Left renal pelvis (tissue), 4 donors: ENCODE measurements at places on chromosomes 1 and 21.

- DNase-seq: no peak
Observed at GRCh38 chr1:30508611-30509010, 214.8 kb downstream of the MATN1 start.

DNA sequence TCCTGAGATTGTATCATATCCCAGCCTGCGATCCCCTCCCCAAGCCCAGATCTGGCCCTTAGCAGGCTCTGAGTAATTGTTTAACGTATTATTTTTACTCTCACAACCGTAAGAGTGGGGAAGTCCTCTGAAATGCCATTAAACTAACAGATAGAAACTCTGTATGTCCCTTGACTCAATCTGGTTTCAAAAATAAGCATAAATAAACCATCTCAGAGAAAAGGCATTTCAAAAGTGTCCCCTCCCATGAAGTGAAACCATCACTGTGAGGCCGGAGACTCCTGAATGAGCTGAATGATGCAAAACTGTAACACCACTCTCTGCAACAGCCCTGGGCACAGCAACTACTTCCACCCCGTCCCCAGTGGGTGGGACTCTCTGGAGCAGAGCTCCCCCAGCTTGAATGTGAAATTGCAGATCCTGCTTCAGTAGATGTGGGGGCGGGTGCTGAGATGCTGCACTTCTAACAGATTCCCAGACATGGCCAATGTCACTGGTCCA is 104.1 kb downstream of the SYF2 start:
- no peak for DNase-seq

GRCh38 chr1:84853741-84854721 is 39.0 kb downstream of the LPAR3 start:
- DNase-seq: no peak

- no peak for DNase-seq
Observed at GRCh38 chr1:54998100-54998499, 633 bp upstream of the BSND start.

- no peak for DNase-seq
Observed at GRCh38 chr1:59146651-59147358, 150.1 kb upstream of the FGGY start.

- no peak for DNase-seq
Observed at GRCh38 chr1:186828611-186829454, at the start of gene PLA2G4A. Gene PLA2G4A, plus strand, starts transcription at chr1:186828949. Its CDS starts 25,406 bp downstream, at chr1:186854355.

- DNase-seq: no peak
Observed at GRCh38 chr21:26900980-26901379, 55.8 kb upstream of the ADAMTS1 start.

DNA sequence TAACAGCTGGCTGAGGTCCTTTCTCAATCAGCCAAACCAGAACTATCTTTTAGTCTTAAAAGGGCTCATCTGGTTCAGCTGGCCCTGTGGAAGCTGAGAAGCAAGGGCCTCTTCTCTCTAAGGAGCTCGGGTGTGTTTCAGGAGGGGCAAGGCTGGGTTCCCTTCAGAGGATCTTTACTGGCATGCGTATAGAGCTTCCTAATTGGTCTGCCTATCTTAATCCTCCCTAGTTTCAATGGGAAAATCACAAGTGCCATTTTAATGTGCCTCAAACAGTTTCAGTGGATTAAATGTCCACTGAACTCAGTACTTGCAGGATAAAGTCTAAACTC is 81.5 kb upstream of the LBR start:
- no peak for DNase-seq

- no peak for DNase-seq
Observed at GRCh38 chr1:233406339-233406960, 78.9 kb downstream of the MAP3K21 start.

- no peak for DNase-seq
Observed at GRCh38 chr1:222009105-222009730, 267.3 kb upstream of the DUSP10 start.

DNA sequence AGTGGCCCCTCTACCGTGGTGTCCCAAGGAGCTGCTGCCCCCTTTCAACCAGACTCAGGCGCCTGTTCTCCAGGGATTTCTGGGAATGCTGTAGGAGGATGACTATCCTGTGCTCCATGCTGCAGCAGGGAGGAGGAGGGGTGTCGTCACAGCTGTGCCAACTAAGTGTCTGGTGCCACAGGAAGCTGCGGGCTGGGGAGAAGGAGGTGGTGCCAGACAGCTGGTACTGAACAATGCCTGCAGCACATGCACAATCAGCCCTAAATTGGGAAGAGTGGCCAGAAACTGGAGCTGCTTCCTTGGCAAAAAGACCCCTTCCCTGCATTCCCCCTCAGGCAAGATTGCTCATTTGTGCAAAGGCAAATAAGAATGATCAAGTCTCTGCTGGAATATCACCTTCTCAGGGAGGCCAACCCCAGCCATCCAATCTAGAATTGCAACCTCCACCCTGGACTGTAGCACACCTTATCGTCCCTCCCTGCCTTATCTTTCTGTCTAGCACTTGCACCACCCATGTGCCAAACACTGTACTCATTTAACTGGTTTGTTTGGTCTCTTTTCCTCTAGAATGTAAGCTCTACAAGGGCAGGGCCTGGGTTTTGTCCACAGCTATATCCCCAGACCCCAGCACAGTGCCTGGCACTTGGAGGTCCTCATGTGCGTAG is 33.3 kb downstream of the LAMB3 start:
- no peak for DNase-seq

DNA sequence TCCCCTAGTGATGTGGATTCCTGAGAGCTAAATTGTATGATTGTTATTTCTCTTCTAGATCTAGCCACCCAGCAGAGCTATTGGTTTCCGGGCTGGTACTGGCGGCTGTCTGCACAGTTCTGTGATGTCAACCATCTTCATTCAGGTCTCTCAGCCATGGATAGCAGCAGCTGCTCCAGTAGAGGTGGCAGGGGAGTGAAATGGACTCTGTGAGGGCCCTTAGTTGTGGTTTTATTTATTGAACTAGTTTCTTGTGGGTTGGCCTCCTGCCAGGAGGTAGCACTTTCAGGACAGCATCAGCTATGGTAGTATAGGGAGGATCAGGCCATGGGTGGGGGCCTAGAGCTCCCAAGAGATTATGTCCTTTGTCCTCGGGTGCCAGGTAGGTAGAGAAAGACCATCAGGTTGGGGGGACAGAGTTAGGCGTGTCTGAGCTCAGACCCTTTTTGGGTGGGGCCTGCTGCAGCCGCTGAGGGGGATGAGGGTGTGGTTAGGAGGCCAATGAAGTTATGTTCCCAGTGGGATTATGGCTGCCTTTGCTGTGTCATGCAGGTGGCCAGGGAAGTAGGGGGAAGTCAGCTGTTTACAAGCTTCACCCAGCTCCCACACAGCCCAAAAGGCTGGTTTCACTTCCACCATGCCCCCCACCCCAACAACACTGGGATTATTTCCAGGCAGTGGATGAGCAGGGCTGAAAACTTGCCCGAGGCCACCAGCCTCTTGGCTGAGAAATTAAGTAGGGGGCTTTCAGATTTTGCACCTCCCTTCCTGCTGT is 55.1 kb upstream of the RGS4 start:
- DNase-seq: no peak

- DNase-seq: no peak
Observed at GRCh38 chr1:202952099-202952498, 6.0 kb downstream of the ADIPOR1 start.

GRCh38 chr1:226078374-226078773 is 15.9 kb downstream of the H3-3A start:
- DNase-seq: no peak

DNA sequence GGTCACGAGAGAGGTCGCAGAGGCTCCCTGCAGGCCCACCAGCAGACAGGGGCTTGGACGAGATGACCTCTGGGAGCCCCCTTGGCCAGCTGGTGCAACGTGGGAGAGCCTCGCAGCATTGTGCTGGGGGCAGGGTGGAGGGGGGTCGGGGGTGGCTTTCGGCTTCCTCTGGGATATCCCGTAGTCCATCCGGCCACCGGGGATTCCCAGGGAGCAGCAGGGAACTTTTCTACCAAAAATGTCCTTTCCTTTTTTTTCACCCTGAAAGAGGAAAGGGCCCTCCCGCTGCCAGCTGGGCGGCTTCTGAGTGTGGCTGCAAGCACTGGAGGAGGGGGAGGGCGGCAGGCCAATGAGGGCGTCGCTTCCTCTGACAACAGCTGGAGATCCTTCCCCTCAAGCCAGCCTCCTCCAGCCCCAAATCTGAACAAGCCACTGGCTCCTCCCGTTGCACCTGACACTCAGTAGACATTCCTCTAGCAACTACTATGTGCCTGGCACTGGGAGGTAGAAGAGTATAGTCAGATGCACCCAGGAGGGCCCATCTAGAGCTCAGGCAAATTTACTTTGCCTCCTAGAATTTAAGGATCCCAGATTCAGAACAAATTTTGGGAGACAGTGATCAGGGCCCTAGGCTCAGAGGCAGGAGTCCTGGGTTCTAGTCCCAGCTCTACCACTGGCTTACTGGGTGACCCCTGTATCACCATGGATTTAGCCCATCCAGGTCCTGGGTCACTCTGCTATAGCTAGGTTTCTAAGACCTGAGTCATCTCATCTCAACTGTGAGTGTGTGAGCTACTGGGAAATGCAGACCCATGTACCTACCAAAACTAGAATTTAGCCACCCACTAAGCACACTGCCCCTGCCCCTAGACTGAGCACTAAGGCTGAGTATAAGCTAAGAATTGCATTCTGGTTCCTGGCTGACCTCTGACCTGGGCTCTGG is 2.7 kb downstream of the MOB3C start:
- DNase-seq: peak; percentile 53

DNA sequence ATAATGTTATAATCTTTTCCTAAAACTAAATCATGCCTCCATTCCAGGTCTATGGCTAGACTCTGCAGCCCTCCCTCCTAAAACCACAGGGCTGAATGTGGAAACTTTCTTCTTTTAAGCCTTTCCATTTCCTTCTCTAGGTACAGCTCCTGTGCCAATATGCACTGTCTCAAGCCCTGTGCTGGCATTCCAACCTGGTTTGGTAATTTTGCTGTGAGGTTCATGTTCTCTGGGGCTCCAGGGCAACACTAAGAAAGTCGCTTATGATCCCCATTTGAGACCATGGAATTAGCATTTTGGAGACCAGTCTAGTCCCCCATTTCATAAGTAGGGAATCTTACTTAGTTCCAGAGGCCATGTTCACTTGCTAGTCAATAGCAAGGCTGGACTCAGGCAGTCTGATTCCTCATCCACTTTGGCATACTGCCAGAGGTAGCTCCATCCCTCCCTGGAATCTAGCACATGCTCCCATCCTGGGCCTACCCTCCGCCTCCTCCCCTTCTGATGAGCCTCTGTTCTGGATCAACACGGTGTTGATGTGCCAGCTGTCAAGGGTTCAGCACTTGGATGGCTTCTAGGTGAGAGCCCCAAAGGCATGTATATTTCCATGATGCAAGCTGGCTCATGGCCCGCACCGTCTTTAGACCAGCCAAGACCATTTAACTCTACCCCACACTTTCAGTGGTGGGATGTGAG is 36.5 kb downstream of the ZMYND12 start:
- DNase-seq: no peak

GRCh38 chr1:31637915-31638673 is 6.6 kb downstream of the PEF1 start:
- DNase-seq: no peak

DNA sequence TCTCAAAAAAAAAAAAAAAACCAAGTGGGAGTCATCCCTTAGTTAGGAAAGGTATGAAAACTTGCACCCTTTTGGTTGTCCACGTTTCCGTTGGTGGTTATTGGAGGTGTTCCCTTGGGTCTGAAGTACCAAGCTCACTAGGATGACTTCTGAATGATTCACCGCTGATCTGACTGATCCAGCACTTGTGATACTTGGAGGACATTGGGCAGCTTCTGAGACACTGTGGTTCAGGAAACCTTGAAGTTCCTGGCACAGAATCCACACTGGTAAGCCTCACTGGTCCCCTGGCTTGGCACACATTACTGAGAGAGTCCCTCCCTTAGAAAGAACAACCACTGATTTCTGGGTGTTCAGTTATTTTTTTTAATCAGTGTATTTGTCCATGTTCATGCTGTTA is 91.9 kb downstream of the RYR2 start:
- no peak for DNase-seq

DNA sequence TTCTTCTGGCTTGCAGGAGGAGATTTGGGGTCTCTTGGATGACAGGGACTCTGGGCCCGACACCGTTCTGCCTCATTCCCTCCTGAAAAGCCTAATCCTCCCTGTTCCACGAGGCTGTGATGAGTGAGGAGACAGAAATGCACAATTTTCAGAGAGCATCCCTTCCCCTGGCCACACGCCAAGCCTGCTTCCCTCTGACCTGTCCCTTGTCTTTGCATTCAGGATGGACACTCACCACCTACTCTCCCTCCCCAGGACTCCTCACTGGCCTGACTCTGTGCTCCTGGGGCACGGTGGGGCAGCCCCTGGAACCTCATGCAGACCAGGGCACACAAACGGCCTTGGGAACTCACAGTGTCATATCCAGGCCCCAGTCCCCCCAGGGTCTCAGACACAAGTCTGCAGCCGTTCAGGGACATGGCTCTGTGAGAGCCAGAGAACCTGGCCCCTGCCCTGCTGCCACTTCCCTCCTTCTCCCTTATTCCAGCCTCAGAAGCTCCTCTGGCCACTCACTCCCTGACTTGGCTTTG is 3.5 kb upstream of the PRAMEF12 start:
- no peak for DNase-seq

DNA sequence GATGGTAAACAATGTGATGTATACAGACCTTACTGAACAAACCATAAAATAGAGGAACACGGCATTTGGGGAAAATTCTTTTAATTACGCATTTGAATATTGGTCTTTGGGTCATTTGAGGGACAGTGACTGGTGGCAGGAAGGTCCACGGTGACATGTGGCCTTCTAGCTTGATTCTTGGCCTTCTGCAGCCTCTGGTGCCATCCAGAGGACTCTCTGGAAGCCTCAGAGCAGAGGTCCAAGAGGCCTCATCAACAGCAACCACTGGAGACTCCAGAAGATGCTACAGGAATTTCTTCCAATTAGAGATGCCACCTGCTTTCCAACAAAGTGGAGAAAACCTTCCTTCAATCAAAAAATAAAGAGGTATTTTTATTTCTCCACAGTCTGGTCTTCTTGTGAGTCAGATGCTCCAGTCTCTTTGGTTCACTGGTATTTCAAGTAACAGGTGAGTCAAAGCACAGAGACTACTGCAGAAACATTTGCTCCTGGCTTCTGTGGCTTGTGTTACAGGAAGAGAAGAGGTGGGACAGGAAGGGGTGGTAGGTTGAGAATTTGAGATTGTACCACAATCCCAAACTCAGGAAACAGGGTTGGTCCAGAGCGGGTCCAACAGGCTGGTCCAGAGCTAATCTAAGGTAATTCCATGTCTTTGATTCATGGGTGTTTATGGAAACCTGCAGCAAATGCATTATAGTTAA is 2.7 kb upstream of the F5 start:
- no peak for DNase-seq

DNA sequence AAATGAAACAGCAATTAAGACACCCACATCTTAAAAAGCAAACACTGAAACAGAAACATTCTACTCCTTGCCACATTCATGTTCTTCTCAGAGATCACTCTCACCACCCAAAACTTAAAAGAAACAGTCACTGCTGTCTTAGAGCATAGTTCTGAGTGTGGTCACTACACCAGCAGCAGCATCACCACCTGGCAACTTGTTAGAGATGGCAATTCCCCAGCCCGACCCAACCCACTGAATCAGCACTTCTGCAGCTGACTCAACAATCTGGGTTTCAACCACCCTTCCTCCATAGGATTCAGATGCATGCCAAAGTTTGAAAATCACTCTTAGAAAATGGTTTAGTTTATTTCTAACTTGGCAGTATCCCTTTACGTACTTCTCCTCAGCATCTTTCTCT is 126.1 kb downstream of the CDC42BPA start:
- DNase-seq: no peak
